Stimulated activated CD4-positive, alpha-beta T cell treated with anti-CD3 and anti-CD28 coated beads, Interleukin-2, amount 100 ng/mL, for 4 hours (primary cell): ENCODE measurements at places on chromosomes 12 and 14.

GRCh38 chr14:63051301-63051700 lies 6.0 kb upstream of the KCNH5 start:
- no peak for DNase-seq

DNA sequence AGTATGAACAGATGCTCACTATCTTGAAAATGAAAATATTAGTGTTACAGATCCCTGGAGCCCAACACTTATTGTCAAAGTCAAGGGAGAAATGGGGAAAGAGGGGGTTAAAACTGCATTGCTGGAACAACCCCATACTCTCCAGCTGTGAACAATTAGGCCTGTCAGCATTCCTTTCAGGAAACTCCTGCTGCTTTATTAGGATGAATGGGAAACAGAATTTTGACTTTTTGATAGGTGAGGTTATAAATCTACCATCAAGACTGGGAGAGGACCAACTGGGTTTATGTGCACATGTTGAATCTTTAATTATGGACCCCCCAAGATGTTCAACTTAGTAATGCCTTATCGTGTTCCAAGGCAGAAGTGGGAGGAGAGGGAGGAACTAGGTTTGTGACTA lies 85.0 kb downstream of the TMTC1 start:
- DNase-seq, result no peak

- DNase-seq, result no peak
These were observed 1.6 kb downstream of the ATXN7L3B start for GRCh38 chr12:74539261-74539660.

DNA sequence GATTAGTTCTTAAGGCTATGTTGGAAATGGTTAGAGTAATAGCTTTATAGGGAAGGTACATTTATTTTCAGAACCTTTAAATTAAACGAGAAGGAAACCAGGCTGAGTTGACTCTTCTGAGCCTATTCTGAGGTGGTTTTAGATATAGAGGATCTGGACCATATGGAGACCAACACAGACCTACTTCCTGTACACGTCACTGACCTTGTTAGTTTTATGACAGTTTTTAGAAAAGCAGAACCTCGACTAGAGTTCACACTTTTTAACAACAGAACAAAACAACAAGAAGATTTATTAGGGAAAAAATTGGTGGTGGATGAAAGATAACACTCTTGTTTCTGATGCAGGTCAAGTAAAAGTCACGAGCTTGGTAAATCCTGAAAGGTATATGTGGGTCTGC lies 107.1 kb downstream of the NPAS3 start:
- DNase-seq, result no peak

- DNase-seq, result no peak
These were observed 3.7 kb upstream of the AQP6 start for GRCh38 chr12:49969027-49969426.

- DNase-seq, result no peak
These were observed 20.1 kb downstream of the TGFB3 start for GRCh38 chr14:75961662-75962061.

DNA sequence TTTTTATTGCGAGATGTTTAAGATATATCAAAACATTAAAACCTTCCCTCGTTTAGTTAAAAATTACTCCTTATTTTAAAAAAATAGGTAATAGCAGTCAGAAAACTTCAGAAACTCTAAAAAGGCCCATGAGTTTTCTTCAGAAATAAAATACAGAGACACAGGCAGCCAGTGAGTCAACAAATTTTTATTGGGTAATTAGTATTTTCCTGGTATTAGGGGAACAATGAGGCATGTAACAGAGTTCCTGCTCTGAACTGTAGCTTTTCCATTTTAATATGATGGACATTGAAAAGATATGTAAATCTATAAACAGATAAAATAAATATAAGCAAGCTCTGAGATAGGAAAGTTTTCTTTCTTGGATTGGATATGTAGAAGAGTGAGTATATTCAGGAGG lies 399 bp upstream of the ZNF705A start:
- DNase-seq, result no peak
